ENCODE measurements at places on chromosomes 16 and 17.

- no peak for DNase-seq
These were observed 23.1 kb upstream of the PHF12 start for GRCh38 chr17:28974451-28974850.

DNA sequence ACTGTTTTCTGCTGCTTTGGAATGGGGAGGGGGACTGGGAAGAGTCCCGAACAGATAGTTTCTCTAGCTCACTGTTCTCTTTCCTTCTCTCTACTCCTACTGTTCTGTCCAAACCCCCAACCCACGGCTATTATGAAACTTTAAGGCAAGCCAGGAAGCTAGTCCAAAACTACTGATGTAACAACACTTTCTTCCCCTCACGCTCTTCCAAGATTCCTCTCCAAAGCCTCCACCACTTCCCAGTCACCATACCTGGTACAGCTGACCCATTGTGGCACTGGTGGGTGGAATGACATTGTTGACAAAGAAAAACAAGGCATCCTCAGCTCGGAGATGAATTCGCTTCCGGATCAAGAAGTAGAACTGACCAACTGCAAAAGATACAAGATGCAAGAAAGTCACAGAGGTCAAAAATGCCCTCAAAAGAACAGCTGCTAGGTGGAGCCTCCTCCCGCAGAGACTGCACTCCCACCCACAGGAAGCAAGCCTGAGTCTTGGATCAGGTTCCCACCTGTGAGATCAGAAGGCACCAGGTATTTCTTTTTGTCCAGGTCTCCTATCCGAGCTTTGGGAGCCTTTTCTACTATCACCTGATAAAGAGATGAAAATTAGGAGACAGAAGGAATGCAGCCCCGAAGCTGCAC is 1.0 kb downstream of the GABARAP start:
- DNase-seq = no peak

DNA sequence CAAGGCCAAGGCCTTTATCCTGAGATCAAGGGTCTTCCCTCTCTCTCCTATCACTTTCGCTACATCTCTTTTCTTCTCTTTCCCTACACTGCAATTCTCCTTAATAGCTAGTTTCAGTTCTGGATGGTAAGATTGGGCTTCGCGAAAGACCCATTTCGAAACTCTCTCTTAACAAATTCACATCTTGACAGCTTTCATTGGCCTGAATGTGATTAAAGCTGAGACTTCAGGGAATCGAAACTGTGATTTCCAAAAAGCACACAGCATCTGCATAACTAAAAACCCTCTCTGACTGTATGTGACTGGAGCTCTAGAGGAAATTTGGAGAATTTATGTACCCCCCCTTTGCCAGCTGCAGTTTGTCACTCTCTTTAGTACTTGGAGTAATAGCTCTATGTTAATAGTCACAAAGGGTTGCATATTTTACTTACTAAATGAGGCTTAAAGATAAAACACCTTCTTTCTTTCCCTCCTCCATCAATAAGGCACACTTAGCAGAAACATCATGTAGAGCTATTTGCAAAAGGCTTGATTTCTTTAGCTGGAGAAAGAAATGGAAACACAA is 105.3 kb upstream of the FAM20A start:
- no peak for DNase-seq

DNA sequence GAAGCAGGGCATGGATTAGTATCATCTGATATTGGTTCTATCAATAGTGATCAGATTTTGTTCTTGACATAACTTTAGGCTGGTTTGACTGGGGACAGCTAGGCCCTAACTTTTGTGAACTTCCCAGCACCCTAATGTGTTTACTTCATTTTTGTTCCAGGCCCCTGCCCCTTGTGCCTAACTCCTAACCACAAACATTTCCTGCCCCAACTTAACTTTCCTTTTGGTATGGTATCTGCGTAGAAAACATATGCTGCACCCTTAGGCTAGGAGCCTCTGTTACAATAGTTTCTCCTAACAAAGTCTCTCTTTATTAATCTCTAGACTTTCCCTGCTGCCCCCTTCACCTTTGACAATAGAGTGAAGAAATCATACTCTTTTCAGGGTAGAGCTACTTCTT is 2.5 kb downstream of the ADPRM start:
- DNase-seq = no peak

GRCh38 chr17:11557727-11558452 is 40.4 kb upstream of the DNAH9 start:
- DNase-seq = no peak

DNA sequence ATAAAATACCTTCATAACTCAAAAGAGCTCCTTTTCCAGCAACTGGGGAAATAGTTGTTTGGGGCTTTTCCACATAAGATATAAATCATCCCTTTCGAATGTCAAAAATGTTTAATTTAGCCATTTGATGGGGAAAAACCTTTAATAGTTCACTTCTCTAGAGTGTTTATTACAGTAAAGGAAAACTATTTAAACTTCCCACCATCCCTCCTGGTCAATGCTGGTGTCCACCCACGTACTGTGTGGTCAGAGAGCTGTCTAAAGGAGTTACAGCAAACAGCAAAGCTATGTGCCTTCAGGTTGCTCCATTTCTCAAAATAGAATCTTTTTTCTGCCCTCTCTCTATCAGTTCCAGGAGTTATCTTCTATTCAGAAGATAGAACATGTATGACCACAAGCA is 33.5 kb downstream of the KANSL1 start:
- no peak for DNase-seq

GRCh38 chr17:17546399-17547185 is 44.9 kb downstream of the PEMT start:
- DNase-seq = no peak

DNA sequence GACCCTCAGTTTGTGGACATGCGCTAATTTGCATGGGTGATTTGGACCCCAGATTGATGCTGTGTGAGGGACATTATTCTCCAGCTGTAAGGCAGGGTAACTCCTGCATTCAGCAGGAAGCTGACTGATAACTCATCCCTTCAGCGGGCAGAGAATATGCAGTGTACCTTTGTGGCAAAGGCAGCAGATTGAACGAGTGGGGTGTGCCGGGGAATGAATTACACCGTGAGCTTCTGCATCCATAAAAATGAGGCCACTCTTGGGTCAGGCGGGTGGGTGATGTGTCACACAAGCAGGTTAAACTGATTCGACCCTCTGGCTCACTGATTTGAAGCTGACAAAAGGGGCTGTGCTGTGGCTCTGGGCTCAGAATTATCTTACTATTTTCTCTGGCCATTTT is 128.9 kb upstream of the PMFBP1 start:
- DNase-seq = no peak

DNA sequence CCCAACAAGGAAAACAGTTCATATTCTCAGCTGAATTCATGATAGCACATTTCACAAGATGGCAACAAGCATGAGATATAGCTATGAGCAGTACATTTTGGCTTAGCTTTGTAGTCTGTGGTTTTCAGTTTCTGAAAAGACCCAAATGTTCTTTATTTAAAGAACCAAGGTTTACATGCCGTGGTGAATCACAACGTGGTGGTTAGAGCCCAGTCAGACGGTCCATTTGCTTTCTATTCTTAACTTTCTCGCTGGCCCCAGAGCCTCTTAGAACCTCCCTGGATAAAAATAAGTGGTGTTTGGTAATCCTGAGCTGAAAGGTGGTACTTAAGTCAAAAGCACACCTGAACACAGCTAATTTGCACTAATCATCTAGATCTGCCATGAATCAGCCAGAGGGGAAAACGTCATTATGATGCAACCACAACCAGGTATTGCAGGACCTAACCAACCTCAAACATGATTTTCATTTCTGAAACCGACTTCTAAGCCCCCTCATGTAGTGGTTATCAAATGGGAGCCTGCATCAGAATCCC is 18.6 kb upstream of the HAPSTR1 start:
- DNase-seq = no peak

DNA sequence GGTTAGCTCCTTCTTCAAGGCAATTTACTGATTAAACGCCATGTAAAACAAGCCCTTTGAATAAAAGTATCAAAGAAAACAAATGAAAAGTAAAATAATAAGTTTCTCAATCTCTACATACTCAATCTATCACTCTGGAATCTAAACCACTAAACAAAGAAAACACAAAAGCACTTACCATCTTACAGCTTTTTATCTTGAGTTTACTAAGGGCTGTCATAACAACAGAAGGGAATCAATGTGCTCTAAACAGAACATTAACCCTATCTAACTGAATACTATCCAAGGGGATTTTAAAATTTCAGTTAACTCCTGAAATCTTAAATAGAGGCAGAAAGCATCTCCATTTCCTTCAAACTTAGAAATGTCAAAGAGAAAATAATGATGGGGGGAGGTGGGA is 3.4 kb downstream of the SKA2 start:
- no peak for DNase-seq

DNA sequence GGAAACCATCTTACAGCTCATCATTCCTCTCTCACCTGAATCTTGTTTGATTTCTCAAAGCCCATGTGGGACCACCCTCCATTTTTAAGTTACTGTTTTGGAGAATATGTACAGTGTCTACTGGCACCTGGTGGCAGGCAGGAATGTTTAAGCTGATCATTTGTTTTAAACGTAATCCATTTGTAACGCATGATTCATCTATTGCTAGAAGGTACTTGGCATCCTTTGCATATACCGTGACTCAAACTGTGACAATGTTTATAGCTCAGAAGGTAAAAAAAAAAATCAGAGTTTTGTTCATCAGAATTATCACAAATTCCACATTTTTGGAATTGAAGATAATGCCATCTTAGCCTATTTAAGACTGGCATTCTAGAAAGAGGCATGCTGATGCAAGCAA is 1007.5 kb upstream of the EEF2KMT start:
- DNase-seq = no peak

GRCh38 chr17:73133911-73134649 is 30.7 kb upstream of the SSTR2 start:
- no peak for DNase-seq

DNA sequence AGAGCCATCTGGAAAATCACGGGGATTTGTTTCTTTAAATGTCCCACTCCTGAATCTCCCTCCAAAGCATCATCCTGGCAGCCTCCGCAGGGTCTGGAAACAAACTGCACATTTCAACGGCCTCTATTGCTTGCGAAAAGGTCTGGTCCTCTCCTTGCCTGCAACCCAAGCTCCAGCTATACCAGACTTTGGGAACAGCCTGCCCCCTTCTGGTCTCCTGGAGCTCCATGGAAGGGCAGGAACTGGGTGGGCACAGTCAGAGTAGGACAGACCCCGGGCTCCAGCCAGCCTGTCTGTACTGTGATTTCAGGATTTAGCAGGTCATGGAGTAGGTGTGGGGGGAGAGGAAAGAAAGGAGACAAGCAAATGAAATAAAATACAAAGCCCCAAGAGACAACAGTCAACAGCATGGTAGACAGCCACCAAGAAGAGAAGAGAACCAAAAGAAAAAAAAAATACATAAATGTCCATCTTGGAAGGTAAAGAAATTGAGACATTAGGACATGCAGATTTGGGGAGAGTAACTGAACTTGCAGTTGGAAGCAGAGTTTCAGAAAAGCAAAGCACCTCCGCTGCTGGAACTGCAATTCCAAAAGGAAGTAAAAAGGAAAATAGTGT is 2.7 kb downstream of the XYLT1 start:
- peak; percentile 55 for DNase-seq

- peak; percentile 69 for DNase-seq
These were observed 126.1 kb downstream of the SEC14L1 start for GRCh38 chr17:77266891-77267341.

DNA sequence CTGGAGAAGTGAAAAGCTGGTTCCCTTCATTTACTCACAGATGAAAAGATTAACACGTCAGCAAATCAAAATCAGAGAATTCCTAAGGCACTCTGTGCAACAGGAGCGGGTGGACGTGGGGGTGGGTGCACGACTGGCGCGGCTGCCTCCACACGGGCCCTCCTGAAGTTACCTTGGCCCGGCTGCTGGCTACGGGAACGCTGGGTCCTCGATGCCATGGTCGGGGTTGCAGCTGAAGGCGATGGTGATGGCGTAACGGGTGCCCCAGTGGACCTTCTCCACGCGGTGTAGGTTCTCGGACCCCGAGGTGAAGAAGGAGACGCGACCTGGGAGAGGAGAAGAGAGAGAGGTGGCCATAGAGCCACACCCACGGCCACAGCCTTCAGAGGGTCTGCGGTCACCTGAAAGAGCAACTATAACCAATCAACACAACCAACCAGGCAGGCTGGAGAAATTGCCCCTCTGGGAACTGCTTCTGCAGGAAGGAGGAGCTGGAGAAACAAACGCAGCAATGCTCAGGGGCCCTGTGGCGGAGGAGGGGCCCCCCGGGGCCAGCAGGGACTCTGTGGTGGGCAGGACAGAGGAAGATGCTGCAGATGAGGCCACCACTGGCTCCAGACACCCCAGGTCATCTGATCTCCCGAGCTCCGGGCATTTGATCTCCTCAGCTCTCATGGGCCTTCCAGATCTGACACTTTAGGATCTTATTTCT is 20.8 kb downstream of the UTS2R start:
- DNase-seq = no peak

DNA sequence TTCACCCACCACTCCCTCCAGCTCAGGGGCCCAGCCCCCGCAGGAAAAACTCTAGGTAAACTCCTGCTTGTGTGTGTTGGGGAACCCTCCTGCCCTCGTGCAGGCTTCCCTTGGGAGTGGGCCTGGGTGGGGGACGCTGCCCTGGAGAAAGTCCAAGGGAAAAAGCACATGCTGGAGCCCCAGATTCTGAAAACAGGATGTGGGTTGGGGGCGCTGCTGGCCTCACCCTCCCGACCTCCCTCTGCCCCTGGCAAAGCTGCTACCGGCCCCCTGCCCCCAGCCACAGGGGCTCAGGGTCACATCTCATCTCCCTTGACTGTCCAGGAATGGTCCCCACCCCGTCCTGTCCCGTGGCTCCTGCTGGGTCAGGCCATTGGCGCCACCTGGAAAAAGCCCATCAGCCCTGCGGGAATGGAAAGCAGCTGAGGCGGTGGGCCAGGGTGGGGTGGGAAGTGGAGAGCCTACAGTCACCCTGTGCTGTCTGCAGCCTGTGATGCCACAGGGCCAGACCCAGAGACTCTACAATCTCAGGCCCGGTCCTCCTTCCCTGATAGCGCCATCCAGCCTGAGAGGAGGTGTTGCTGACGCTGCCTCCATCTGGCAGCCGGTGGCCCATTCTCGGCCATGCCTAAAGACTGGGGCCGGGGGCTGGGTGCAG is 2.5 kb upstream of the GJD3 start:
- DNase-seq = no peak

DNA sequence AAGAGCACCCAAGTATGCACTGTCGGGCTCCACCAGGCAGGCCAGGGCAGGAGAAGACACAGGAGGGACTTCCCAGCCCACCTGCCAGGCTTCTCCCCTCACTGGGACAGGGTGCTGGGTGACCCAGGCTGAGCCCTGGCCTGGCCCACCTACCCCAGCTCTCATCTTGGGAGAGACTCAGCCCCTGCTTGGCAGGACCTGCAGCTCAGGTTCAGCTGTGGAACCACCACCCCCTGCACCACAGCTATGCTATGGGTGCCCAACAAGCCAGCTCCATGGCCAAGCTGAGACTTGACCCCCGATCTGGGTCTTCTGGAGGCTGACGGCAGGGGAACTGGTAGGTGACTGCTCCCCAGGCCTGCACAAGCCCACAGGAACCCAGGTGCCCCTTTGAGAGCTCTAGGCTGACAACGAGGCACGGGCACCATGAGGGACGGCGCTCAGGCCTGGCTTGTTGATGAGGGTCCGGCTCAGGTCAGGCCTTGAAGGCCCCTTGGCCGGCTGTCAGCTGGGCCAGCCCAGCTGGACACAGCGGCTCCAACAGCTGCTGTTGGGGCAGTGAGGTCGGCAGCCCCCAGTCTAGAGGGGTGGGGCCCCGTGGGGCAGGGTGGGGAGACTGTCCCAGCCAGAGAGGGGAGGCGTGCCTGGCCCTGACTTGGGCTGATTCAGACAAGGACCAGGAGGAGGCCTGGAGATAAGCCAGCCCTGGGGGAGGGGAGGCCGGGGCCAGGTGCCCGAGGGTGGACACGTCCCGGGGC is 4.6 kb downstream of the RPUSD1 start:
- no peak for DNase-seq
